LNCaP clone FGC (cell line): ENCODE measurements at places on chromosomes 4 and X.

DNA sequence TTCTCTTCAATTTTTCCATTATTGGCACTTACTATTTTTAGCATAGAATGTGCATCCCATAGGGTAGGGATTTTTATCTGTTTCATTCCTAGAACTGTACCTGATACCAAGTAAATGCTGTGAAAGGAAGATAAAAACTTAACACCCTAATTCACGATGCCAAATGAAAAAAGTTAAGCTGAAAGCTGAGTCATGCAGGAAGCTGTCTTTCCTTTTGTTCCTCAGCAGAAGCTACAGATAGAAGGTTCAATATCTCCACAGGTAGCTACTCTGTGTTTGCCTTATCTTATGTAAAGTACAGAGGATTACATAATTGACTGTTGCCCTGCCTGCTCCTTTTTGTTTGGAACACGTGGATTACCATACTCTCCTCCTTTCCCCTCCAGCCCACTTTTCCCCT is 77.0 kb downstream of the LRP2BP start:
- DNase-seq = peak; percentile 63

- DNase-seq = no peak
Observed at GRCh38 chr4:120007896-120008436, 58.7 kb downstream of the MAD2L1 start.

DNA sequence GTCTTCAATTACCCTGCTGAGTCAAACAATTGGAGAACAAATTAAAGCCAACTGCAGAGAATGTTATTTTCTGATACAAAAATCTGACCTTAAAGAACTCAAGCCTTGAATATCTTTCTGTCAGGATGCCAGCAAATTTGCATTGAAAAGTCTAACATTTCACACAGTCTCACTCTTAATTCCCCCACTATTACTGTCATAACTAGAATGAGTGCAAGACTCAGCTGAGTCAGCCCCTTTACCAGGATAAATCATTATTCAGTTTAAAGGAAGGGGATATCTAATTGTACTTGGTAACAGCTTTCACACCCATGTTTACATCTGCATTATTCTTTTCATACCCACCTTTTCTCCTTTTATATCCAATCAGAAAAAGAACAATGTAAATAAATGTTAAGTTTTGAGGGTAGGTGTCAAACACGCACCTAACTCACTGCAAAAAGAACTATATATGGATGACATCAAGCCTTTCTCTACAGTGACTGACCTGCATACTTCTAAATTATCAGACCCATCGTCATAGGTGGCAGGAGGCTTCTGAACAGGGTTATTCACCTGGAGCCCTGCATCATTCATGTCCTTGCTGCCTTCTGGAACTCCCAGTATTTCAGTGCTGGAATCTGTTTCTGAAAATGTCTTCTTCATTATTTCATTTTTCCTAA is 117.4 kb downstream of the TMA16 start:
- no peak for DNase-seq

DNA sequence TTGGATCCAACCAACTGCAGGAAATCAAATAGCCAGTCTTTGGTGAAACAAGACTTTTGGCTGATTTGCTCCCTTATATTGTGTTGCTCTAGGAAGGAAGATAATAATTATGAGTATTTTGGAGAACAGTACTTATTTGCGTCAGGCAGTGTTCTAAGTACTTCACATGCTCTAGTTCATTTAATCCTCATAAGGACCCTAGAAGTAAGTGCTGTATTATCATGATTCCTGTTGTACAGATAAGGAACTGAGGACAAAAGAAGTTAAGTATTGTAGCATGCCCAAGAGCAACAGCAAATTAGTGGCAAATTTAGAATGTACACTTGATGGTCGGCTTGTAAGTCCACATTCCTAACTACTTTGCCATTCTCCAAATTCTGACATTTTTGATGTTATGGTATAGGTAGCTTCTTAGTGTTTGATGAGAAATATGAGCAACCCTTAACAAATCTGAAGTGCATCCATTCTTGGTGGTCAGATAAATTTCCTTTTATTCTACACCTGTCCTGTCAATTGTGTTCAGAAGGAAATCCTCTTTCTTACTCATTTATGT is 72.0 kb downstream of the SPRY1 start:
- DNase-seq = no peak

- DNase-seq = no peak
Observed at GRCh38 chrX:103663981-103664762, 22.3 kb downstream of the MORF4L2 start.

DNA sequence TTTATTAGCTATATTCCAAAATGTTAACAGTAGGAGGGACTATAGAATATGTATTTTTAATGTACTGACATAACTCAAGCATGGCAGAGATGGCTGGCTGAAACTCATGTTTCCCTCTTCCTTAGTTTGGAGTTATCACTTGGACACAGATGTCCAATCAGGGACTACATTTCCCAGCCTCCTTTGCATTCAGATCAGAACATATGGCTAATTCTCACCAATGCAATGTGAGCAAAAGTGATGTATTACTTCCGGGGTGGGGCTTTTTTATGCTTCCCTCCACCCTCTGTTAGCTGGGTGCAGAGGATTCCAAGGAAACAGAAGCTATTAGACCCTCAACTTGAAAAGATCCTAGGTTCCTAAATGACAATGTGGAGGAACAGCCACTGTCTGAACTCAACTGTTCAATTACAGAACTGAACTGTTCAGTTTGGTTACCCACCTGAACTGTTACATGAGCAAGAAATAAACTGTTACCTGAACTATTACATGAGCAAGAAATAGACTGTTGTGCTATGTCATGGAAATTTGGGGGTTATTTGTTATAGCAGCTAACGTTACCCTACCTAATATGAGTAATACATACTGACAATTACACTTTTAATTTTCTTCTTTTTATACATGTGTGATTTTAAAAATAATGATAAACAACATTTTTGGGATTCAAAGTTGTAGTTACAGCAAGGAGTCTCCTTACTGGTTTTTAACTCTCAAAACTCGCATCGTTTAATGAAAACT is 29.6 kb upstream of the ERVMER34-1 start:
- DNase-seq = peak; percentile 15

DNA sequence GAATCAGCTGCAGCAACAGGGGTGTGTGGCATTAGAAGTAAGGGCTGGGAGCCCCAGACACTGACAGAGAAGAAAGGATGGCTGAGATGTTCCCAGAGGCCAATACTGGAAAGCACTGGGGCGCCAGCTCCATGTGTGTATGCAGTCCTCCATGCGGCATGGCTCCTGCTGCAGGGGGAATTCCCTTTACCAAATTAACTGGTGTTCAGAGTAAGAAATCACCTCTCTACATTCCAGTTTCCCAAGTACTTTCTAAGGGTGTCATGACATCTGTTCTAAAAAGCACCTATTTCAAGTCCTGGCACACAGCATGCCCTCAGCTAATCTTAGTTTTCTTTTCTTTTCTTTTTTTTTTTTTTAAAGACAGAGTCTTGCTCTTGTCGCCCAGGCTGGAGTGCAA is 98.0 kb downstream of the MAML3 start:
- DNase-seq = no peak

- DNase-seq = no peak
Observed at GRCh38 chr4:127782025-127782274, 172 bp upstream of the HSPA4L start.

DNA sequence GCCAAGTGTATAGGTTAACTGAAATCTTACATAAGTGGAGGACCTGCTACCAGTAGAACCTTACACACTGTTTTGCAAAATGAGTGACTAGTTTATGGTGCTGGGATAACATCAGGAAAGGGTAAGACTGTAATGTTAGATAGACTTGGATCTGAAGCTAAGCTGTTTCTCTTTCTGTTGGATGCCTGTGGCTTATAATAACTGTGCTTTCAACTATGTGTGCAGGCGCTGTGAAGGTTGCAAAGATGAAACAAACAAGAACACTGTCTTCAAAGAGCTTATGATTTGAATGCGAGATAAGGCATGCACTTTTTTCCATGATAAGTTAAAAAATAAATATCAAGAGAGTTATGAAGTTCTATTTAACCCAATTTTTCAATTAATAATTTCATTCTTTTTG is 34.5 kb upstream of the LCORL start:
- no peak for DNase-seq

DNA sequence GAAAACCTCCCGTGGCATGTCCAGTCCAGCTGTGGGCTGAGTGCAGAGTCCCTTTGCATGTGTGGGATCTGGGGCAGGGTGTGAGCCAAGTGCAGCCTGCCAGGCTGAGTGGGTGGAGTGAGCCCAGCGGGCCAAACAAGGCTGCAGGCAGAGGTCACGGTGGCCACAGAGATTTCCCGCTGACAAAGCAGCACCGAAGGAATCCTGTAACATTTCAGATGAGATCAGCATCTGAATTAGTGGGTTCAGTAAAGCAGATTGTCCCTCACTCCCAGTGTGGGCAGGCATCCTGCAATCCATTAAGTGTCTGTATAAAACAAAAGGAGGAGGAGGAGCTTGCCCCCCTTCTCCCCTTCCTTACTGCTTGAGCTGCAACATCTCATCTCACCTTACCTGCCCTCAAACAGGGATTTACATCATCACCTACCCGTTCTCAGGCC is 324.4 kb downstream of the FAT4 start:
- DNase-seq = no peak

GRCh38 chr4:173159791-173160190 is 8.8 kb upstream of the GALNT7 start:
- DNase-seq = no peak

- DNase-seq = no peak
Observed at GRCh38 chrX:25531096-25531495, 515.3 kb upstream of the ARX start.

GRCh38 chrX:41449615-41450014 is 2.5 kb downstream of the NYX start:
- no peak for DNase-seq

DNA sequence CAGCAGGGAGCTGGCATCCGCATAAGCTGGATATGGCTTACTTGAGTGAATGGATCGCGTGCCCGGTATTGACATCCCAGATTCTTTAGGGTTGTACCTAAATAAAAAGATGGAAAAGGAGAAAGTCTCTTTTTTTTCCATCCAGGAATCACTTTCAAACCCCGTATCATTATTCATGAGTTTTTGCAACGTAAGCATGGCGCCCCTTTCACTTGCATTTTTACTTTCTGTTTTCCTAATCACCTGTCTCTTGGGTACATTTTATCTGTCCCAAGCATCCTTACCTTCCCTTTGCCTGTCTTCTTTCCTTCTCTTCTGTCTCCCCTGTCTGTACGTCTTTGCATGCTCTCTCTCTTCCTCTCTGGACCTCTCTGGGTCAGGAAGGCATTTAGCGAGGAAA is 128.6 kb downstream of the CPE start:
- DNase-seq = no peak

DNA sequence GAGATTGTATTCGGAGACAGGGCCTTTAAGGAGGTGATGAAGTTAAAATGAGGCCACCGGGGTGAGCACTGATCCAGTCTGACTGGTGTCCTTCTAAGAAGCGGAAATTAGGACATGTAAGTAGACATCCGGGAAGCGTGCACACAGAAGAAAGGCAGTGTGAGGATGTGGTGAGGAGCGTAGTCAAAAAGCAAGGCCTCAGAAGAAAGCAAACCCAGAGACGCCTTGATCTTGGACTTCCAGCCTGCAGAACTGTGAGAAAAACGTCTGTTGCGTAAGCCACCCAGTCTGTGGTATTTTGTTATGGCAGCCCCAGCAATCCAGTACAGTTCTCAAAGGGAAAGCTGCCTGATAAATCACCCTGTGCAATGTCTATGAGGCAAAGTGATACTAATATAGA is 153.5 kb downstream of the KCNIP4 start:
- DNase-seq = no peak

DNA sequence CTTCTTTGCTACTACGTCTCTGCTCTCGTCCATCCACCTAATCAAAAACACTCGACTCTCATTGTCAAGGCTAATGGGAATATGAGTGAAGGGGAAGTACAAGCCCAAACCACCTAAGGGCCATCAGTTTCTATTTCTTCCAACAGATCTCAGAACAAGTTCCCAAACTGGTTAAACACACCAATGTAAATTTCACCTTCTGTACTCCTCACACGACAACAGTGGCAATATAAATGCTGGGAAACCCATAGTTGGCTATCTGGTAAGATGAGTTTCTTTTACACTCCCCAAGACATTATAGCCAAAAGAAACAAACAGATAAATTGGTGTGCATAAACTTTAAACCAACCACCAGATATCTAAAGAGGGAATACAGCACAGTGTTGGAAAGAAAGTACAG is 21.9 kb downstream of the ACSL1 start:
- DNase-seq = peak; percentile 82

DNA sequence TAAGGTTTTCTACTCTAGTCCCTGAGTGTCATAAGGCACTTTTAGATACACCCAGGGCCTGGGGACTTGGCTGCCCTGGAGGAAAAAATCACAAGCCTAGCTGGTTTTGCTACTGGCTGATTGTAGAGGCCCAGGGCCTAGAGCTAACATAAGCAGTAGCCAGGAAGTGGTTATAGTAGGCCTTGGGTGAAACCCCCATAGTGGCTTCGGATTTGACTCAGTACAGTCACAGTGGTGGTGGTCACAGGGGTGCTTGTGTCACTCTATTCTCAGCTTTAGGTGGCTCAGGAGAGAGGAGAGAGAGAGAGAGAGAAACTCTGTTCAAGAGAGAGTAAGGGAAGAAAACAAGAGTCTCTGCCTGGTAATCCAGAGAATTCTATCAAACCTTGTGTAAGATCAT is 194.5 kb upstream of the EDA2R start:
- no peak for DNase-seq

- no peak for DNase-seq
Observed at GRCh38 chr4:97216046-97216445, 927.2 kb downstream of the STPG2 start.

- DNase-seq = no peak
Observed at GRCh38 chr4:159545556-159545955, 442.7 kb downstream of the RAPGEF2 start.

DNA sequence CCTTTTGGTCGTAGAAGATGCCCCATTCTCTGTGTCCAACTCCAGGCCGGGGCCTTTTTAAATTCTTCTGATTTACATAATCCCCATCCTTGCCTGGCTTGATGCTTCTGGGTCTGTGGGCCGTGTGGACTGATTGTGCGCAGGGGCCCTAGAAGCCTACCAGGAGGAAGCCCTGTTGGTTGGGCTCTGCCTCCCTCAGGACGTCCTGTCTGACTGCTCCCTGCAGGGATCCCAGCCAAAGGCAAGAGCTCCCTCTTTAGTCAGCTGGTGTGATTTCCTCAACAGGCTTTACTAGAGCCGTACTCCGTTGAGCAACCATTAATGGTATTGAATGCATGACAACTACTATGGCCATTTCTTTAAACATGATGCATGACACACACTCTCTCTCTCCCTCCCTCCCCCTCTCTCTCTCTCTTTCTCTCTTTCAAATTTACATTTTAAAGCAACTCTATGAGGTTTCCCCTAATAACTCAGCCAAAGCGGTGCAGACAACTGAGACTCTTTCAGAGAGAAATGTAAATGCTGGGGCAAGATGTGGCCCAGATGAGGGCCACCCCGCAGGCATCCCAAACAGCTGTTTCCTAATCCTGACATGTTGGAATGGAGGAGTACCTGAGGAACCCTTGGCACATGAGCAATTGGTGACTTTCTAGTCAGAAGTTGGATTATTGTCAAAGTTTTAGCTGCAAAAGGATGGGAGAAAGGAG is 117.3 kb downstream of the DRD5 start:
- peak; percentile 39 for DNase-seq

- no peak for DNase-seq
Observed at GRCh38 chr4:1532549-1533395, 126.5 kb upstream of the NKX1-1 start.

GRCh38 chrX:16433021-16433420 is 216.9 kb upstream of the S100G start:
- DNase-seq = no peak
